Stimulated activated CD8-positive, alpha-beta memory T cell treated with anti-CD3 and anti-CD28 coated beads, Interleukin-4, amount 100 ng/mL, for 48 hours (primary cell): ENCODE measurements at places on chromosomes 12 and 14.

GRCh38 chr14:23539248-23540140 lies 12.1 kb downstream of the ZFHX2 start:
- DNase-seq: no peak

GRCh38 chr12:56810918-56811317 lies 47.8 kb downstream of the HSD17B6 start:
- no peak for DNase-seq

- DNase-seq: no peak
Measured at GRCh38 chr14:24425704-24426103, 3.8 kb downstream of the CBLN3 start.

- DNase-seq: no peak
Measured at GRCh38 chr12:48807981-48808380, 10.3 kb upstream of the CACNB3 start.

GRCh38 chr12:110702081-110702480 lies 13.2 kb upstream of the HVCN1 start:
- no peak for DNase-seq

- DNase-seq: no peak
Measured at GRCh38 chr14:97638864-97639263, 841.7 kb downstream of the VRK1 start.

DNA sequence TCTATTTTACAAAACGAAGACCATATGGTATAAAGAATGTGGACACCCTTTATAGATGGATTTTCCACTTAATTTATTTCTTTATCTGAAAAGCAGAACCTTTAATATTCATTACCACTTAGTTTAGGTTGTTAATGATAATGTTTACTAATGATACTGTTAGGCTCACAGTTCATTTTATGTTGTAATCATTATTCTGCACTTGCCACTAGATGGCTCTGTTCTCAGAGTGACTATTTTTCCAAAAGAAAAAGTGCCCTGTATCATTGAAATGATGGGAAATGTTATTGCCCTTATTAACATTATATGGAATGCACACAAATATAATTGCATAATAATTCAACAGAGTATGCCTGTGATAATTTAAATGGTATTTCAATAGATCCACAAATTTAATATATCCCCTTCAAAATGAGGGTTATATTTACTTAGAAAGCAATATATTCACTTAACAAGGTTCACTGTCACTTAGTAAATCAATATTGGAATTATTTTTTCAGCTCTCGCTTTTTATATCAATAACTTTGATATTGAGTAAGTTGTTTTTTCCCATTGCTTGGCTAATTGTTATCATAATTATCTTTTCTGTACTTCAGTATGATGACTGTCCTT lies 95.7 kb downstream of the PDE3A start:
- no peak for DNase-seq

- DNase-seq: no peak
Measured at GRCh38 chr12:107277855-107278254, 184.5 kb upstream of the CRY1 start.

GRCh38 chr14:32099473-32099872 lies 22.4 kb downstream of the ARHGAP5 start:
- no peak for DNase-seq

- no peak for DNase-seq
Measured at GRCh38 chr12:117528538-117528937, 167.1 kb upstream of the NOS1 start.

- no peak for DNase-seq
Measured at GRCh38 chr12:64531665-64532334, 78.5 kb upstream of the RASSF3 start.

GRCh38 chr14:30573966-30574365 lies 15.0 kb downstream of the G2E3 start:
- DNase-seq: no peak

DNA sequence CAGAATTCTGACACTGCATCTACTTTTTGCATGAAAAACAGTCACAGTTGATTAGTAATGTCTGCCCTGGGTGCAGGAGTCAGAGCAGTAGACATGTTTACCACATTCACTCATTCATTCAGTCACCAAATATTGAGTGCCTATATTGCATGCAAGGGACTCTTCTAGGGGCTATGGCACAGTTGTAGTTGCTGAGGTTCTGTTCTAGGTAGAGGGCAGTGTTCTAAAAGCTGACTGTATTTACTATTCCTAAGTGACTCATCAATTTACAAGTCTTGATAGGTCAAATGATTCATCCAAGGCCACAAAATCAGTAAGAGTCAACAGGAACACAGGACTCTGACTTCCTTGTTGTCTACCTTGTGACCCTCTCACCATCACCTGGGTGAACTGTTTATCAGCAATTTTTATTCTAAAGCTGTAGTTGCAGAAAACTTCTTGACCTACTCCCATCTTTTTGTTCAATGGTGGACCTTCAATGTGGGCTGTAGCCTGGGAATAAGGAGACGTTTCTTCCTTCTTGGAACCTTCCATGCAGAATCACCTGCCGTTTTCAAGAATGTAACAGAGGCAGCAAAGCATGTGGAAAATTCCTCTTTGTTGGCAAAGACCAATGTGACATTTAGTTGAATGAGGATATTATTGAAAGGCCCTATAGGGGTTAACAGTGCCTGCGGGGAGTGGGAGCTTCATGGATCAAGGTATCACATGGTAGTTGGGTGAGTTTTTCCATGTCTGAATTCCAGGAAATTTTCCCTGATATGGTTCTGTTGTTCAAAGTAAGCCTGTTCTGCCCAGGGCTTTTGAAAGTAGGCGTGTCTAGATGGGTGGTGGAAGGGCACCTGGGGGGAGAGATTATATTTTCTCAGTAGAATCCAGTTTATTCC lies 223.2 kb downstream of the KTN1 start:
- DNase-seq: no peak

DNA sequence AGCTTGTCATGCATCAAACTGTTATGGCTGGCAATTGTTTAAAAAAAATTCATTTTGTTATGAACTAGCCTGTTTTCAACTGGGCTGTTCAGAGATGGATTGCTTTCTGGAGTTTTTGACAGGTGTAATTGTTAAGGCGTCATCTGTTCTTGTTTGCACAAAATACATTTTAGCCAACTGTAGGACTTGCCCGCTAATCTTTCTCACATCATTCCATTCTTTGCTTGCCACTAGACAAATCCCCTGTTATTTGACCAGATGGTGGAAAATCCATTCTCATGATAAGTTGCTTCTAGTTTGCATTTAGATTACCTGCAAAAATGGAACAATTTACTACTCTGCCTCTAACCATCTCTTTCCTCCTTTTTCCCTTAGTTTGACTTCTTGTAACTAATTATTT lies 114.3 kb downstream of the NPAS3 start:
- no peak for DNase-seq

- no peak for DNase-seq
Measured at GRCh38 chr14:32980178-32980901, 41.7 kb downstream of the NPAS3 start.

DNA sequence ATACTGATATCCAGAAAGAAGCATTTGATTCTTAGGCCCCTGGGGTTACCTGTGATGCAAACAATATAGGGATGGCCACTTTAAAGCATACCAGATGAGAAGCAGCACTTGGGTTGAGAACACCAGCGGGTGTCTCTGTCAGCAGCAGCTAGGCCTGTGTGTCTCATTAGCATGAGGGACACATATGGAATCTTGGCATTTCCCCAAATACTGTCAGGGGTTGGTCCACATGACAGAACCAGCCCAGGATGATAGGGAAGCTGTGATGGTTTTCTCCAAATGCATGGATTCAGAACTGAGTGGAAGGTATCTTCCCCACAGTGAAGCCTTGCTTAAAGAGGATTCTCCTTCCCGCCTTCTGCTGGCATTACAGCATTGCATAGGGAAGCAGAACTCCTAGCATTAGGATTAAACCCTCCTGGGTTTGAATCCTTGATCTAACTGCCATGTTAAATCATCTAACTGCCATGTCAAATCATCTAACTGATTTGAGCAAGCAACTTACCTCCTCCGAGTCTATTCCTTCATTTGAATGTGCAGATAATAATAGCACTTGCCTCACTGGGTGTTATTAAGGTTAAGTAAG lies 111.5 kb upstream of the WSCD2 start:
- no peak for DNase-seq
